Stimulated activated CD4-positive, alpha-beta T cell treated with anti-CD3 and anti-CD28 coated beads, Interleukin-15, amount 100 ng/mL, for 48 hours (primary cell): ENCODE measurements at places on chromosomes 11 and 22.
A peak's percentile ranks its signal among the peaks of the same experiment; 100 is the strongest.

DNA sequence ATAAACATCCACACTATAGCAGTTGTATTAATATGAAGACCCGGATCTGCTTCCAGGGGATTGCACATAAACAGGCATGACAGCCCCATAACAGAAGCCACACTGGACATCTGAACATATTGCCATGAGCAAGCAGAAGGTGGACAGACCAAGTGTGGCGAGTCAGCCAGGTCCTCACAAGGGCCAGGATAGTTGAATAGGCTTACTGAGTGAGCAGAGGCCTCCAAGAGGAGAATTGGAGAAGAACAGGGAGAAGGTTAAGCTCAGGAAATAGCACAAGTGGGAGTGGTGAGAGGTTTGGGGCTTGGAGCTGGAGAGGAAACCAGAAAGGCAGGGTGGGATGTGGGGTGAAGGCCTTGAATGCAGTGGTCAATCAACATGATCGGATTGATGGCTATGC, 10.8 kb downstream of the SLC35C1 start:
- DNase-seq = no peak

GRCh38 chr11:19651653-19652052, 61.0 kb upstream of the NAV2 start:
- no peak for DNase-seq

DNA sequence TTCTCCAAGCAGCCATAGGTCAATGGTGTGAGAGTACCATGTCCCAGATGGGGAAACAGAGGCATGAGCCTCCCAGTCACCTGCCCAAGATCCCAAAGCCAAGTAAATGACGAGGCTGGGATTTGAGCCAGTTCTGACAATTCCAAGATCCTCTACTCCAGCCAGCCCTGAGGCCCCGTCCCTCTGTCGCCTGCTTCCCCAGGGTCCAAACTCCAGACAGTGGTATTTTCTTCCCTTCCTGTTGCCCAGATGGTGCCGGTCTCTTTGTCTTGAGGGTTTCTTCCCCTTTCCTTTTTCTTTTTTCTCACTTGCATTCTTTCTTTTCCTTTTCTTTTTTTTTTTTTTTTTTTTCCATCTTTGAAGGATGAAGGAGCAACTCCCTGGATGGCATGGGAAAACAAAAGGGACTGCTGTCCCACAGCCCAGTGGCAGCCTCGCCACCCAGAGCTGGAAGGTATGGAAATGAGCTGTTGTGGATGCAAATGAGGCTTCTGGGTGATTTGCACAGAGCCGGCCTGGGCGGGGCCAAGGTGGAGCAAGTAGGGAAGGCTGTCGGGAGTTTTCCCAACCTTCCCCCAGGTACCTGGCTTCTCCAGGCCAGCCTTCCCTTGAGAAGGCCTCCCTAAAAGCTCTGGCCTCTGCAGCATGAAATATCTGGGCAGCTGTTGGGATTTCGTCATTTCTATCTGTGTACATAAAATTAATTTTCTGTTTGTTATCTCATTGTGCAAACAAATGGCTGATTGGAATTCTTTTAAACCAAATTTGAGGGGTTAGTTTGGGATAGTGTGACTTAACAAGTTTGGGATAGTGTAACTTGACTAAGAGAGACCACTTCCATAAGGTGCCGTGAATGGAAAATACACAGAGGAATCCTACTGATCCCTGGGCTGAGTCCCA, 146.8 kb downstream of the MN1 start:
- no peak for DNase-seq

DNA sequence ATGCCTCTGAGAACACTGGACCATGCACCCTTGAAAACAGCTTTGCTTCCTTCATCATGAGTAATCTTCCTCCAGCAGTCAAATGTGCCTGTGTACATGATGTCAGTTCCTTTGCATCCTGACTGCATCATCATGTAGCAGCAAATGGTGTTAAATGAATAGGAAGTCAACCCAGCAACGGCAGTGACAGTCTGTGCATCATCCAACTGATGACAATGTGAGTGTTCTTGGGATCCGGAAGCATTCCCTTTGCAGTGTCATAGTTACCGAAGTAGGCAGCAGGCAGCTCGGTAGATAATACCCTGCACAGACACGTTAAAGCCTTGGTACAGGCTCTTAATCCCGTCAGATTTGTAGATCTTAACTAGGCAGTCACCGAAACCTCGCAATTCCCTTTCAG, 2.5 kb downstream of the WBP2NL start:
- no peak for DNase-seq

DNA sequence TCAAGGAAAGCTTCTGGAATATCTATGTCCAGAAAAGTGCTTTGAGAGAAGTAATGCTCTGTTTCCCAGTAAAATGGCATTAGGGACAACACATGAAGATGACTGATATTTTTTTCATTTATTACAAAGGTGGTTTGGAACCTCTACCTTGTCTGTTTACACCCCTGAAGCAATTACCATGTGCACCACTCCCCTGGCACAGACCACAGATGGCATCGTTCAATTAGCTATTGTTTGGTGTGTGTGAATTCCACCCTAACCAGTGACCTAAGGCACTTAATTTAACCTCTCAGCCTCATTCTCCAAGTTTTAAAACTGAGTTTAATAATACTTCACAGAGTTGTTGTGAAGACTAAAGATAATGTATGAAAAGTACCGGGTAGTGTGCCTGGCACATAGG, 127.6 kb upstream of the BMAL1 start:
- DNase-seq = no peak

DNA sequence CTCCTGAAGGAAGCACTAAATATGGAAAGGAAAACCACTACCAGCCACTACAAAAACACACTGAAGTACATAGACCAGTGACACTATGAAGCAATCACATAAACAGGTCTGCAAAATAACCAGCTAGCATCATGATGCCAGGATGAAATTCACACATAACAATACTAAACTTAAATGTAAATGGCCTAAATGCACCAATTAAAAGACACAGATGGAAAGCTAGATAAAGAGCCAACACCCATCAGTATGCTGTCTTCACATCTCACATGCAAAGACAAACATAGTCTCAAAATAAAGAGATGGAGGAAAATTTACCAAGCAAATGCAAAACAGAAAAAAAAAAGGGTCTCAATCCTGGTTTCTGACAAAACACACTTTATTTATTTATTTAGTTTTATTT, 171.7 kb downstream of the TTC28 start:
- no peak for DNase-seq

- DNase-seq = no peak
Measured at GRCh38 chr11:126573325-126573978, 218.0 kb downstream of the ST3GAL4 start.

DNA sequence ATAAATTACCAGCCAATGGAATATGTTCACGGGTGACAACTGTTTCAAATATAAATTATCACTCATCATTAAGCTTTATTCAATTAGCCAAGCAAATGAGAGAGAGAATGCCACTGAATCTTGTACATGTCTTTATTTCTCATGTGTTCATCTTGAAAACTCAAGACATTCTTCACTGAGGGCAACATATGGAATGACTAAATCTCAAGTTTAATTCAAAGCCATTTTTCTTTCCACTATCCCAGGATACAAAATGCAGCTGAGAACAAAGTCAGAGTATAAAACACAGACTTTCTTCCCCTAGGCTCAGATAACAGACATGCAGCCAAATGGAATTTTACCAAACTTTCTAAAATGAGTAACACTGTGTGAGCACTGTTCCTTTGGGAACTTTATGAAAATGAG, 12.1 kb upstream of the BBOX1 start:
- no peak for DNase-seq

GRCh38 chr22:42169055-42169469, 38.5 kb upstream of the CYP2D6 start:
- DNase-seq = peak; percentile 59

- DNase-seq = no peak
Measured at GRCh38 chr11:6431861-6432260, 8.9 kb downstream of the HPX start.

GRCh38 chr11:77698896-77699295, 61.3 kb upstream of the CLNS1A start:
- DNase-seq = no peak

GRCh38 chr22:26842103-26842502, 184.7 kb downstream of the MIAT start:
- no peak for DNase-seq

GRCh38 chr11:110219006-110219785, 77.2 kb downstream of the RDX start:
- DNase-seq = no peak

DNA sequence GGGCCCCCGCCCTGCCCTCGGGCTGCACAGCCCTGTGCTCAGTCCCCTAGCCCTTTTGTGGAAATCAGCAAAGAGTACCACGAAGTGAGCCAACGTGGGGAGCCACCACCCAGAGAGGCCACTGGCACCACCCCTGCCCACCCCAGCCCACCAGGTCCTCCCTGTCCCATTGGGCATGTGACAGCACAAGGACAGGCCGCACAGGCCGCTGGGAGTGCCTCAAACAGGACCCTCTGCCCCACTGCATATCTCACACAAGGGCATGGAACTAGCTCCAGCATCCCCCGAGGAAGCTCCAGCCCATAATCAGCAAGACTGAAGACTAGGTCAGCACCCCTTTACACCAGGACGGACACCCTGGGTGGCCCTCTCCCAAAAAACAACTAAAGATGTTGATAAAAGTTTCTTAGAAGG, 29.7 kb downstream of the GNB1L start:
- DNase-seq = no peak

DNA sequence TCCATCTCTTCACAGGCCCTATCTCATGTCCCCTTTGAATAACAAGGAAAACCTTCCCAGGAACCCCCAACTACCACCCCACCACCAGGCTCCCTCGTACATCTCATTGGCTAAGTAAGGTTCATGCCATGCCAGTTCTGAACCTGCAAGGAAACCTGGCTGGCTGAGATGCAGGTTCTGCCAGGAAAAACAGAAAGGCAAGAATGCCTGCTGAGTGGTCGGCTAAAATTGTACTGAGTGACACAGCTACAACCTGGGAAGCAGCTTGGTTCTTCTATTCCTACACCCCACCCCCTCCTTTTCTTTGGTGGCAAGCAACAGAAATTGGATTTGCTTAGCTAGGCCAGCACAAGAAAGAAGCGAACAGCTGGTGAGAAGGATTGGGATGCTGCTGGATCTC, 36.1 kb upstream of the TSPAN18 start:
- no peak for DNase-seq
